ENCODE measurements at places on chromosomes 6 and 20. TPM values are rescaled to one million over a fixed set of nuclear protein-coding genes. Genes with fewer than 3 reads are reported as not detected.

- DNase-seq, result no peak
Measured at GRCh38 chr20:39076958-39077357, 114.8 kb downstream of the DHX35 start.

DNA sequence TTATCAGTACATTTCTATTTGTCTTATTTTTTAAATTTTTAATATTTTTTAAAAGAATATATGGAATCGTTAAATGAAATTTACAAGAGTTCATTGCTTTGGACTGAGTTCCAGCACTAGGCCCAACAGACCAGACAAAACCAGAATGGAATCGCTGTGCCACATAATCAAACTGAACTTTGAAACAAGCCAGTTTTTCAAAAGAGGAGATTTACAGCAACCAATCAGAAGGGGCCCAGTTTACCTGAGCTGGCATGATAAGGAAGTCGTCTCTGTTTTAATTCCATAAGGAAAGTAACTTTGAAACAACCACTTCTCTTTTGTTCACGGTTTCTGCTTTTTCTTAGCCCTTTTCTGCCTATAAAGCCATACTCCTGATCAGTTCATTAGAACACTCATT, 293.6 kb upstream of the FLRT3 start:
- no peak for DNase-seq

Gene OPRM1
- not detected for total RNA-seq

GRCh38 chr6:3644739-3645012, 106.8 kb downstream of the PXDC1 start:
- no peak for DNase-seq

DNA sequence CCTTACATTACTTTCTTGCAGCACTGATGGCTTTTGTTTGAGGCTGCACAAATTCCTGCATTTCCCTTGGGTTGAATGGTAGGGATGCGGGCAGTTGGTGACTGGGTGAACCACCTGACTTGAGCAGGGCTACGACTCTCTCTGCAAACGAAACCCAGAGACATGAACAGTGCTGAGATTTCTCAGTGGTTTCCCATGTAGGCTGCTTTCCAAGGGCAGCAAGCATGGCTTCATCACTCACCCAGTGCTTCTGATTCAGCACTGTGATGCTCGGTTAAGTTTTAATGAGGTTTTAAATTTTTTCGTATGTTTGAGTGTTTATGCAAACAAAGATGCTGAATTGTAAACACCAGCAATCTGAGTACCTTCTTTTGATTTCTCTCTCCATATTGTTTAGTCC, 127.2 kb downstream of the MTHFD1L start:
- DNase-seq, result no peak

Gene TFAP2C
- total RNA-seq, result 0.31 TPM

GRCh38 chr6:63923139-63923739, 287.6 kb downstream of the PHF3 start:
- no peak for DNase-seq

Gene RSPH9
- 0.09 TPM for total RNA-seq

- DNase-seq, result no peak
Measured at GRCh38 chr6:50608421-50608820, 104.9 kb upstream of the TFAP2D start.

Gene CD83
- 1.9 TPM for total RNA-seq

GRCh38 chr20:10786678-10787077, 112.9 kb upstream of the JAG1 start:
- no peak for DNase-seq

GRCh38 chr20:2137552-2138201, 36.0 kb downstream of the STK35 start:
- DNase-seq, result no peak

Gene HLA-DQB1
- 12.3 TPM for total RNA-seq

Gene TMEM244
- total RNA-seq, result not detected

GRCh38 chr6:145814035-145814500, 527 bp downstream of the FBXO30 start:
- DNase-seq, result no peak

DNA sequence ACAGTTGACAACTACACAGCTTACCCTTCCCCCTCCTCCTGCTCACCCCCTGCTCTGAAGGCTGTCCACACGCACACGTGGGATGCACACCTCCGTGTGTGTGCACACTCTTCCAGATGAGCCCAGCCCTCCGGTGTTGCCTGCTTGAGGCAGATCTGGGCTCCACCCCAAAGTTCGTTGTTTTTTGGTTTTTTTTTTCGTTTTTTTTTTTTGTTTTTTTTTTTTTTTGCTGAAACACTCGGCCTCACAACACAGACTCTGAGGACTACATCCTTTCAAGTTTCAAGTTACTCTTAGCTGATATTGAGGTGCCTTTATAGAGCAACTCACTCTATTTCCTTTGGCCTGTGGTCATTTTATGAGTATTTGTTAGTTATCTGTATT, 88.2 kb downstream of the RREB1 start:
- DNase-seq, result no peak

DNA sequence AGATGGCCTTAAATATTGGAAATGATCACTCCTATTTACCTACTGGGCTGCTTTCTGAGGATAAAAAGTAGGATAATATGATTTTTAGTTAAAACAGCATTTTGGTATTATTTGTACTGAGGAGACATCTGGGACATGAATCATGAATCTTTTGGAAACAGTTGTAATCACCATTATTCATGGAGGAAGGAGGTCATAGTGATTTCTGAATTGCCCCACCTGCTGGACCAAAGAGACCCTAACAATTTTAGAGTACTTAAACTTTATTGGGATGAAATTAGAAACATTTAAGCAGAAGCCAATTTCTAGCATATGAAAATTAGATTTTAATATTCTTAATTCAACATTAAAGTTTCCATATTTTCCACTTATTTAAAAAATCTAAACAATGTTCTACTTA, 108.4 kb upstream of the SIM1 start:
- DNase-seq, result no peak

- DNase-seq, result no peak
Measured at GRCh38 chr6:56459030-56459805, 183.5 kb downstream of the DST start.

Gene IRAK1BP1
- 3.5 TPM for total RNA-seq

Gene TFAP2A
- 0.33 TPM for total RNA-seq

DNA sequence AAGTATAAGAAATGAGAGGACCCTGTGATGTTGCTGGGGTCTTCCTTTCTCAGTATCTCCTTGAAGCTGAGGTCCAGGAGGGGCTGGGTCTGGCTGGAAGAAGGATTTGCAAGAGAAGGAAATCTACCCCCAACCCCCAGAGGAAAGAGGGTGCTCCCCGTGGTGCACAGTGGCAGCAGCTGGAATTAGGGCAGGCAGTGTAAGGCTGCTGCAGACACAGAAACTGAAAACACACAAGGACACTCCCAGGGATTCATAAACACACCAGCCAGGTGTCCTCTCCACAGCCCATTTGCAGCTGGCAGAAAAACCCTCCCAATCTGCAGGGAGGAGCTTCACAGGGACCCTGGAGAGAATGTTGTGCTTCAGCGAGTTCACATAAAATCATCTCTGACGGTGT, 297.2 kb downstream of the CDH26 start:
- DNase-seq, result no peak

Gene PTGIS
- 95.2 TPM for total RNA-seq

Gene DOK5
- total RNA-seq, result 12.2 TPM

Gene DBNDD2
- 367 TPM for total RNA-seq

Gene NKX2-4
- total RNA-seq, result not detected

GRCh38 chr20:16123623-16124022, 449.6 kb downstream of the KIF16B start:
- DNase-seq, result no peak

DNA sequence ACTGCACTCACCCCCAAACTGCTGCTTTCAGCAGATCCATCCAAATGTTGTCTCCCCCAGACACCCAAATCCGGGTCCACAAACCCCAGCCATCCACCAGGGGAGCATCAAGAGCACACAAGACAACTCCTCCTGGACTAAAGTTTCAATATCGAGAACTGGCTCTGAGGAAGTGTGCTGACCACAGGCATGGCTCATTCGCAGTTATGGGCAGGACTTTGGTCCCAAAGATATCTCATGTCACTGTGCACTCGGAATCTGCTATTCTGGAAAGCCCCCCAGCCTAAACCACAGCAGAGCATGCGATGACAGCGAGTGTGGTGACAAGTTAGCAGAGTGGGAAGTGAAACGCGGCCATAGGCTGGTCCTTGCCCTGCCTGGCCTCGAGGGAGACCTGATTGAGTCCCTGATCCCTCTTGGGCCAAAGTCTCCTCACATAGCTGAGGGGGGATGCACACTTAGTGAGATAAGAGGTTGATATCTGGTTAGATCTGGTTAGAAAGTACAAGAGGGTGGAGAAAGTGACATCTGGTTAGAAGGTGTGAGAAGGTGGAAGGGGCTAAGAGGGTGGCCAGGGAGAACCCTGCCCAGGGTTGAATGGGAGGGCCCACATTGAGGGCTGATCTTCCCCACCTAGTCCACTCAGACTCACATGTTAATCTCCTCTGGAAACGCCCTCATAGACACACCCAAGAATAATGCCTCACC, 149.7 kb downstream of the MRPL14 start:
- no peak for DNase-seq

Gene SPTLC3
- 8.7 TPM for total RNA-seq

- peak; percentile 34 for DNase-seq
Measured at GRCh38 chr6:7542065-7542873, 798 bp downstream of the DSP start.

DNA sequence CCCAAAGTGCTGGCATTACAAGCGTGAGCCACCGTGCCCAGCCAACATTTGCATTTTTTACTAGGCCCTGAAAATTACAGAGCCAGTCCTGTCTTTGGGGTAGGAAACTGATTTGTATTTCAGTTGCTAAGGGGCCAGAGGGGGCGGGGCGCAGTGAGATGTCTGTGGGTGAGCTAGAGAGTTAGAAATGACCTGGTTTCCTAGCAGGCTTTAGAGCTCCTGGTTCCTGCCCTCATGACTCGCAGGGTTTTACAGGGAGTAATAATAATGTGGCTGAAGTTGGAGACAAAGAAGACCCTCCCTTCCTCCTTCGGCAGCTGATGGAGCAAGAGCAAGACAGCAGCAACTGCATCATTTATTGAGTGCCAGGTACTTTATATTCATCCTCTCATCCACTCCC, 131.5 kb downstream of the TFAP2C start:
- no peak for DNase-seq

- no peak for DNase-seq
Measured at GRCh38 chr6:8080362-8081151, 16.4 kb upstream of the BLOC1S5 start.

DNA sequence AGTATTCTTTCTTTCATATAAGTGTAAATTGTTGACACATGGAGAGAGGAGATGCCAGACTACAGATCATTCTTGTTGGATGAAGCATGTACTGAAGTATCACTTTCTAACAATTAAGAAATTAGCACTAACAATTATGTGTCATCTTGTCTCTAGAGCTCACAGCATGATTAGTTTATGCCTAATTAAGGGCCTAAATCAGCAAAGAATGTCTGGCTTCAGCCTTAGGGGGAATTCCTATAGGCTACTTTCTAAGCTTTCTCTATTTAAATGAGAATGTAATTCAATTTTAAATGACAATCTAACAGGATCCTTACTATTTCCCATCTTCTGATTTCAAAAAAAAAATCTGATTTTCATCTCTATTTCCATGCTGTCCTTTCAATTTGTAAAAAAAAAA, 371.0 kb downstream of the EPHA7 start:
- DNase-seq, result no peak

DNA sequence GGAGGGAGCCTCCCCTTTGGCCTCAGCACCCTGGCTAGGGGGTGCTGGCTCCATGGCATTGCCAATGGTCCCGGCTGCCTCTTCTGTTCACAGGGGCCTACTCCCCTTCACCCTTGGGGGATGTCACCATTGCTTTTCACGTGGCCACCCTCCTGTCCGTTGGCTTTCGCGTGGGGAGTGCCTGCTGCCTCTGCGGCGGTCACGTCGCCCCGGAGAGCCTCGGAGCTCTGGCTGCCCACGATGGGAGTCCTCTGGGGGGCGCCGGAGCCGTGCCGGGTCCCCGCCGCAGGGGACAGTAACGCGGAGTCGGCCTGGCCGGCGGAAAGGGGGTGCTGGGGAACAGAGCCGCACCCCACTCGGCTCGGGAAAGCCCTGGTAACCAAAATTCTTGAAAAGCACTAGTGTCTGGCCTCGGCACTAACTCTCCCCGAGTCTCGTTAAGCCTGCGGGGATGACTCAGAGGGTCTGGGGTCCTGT, 661 bp upstream of the HEBP2 start:
- peak; percentile 55 for DNase-seq

- DNase-seq, result no peak
Measured at GRCh38 chr6:155872961-155873360, 417.3 kb upstream of the NOX3 start.

GRCh38 chr20:3995749-3996320, 19.5 kb downstream of the RNF24 start:
- DNase-seq, result no peak

DNA sequence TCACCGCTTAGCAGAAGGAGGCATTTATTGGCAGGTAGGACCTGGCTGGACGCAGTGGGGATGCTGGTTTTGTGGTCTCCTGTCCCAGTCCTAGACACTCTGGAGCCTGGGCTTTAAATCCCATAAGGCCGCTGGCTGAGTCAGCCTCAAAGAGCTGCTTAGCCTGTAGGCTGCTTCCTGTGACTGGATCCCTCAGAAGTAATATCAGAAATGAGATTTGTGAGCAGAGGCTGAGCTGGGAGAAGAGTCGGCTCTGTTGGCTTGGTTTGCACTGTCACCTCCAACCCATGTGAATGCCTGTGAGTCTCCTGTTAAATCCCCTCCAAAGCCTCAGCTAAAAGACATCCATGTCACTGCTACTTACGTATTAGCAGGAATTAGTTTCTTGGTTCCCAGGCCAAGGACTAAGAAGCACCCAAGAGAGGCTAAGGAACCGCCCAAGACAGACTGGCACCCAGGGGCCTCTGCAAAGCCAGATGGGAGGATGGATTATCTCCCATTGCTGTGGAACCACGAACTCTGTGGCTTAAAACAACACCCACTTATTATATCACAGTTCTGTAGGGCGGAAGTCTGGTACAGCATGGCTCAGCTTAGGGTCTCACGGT, 289.4 kb downstream of the CDC5L start:
- no peak for DNase-seq

Gene RAB44
- total RNA-seq, result not detected
